Activated CD8-positive, alpha-beta memory T cell treated with anti-CD3 and anti-CD28 coated beads for 4 hours (primary cell): ENCODE measurements at places on chromosomes 1 and 21.

DNA sequence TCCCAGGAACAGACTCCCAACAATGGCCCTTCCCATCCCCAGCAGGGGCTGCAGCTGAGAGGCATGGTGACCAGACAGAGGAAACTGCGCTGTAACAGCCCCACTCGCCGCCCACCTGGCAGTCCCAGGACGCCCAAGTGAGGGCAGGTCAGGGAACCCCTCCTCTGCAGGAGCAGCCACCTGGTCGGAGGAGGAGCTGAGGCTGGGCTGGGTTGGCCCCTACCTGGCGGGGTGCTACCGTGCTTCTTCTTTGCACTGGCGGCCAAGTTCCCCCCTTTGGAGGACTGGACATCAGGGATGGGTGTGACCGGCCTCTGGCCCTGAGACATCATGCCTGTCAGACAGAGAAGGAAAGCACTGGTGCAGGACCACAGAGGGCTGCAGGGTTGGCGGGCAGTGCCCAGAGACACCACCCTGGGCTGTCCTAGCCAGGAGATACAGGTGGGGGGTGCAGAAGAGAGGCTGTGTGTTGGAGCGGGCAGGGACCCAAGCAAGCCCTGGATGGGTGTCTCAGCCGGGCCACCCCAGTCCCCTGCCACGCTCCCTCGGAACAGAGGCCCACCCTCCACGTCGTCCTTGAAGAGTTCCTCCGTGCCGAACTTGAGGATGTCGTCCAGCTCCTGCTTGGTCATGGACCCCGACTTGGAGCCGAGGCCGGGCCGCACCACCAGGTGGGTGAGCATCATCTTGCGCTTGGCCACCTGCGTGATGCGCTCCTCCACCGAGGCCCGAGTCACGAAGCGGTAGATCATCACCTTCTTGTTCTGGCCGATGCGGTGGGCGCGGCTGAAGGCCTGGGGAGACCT, 51.6 kb downstream of the CHD5 start:
- no peak for DNase-seq

DNA sequence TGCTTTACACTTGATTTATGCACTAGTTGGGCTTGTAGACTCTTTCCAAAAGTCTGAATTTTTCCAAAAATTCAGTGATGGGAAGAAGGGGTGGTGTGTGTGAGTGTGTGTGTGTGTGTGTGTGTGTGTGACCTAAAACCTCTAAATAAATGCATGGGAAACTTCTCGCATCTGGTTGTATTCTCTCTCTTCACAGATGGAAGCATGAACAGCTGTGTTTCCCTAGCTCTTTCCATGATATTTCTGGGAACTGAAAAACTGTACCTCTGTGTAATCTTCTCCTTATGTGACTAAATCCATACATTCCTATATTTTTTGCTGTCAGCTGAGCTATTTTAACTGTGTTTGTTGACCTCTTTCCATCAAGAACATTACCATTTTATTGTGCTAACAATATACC, 26.2 kb upstream of the CYYR1 start:
- DNase-seq: no peak

- DNase-seq: no peak
Observed at GRCh38 chr1:68322837-68323687, 90.7 kb upstream of the WLS start.

- no peak for DNase-seq
Observed at GRCh38 chr1:10652626-10653025, 143.8 kb downstream of the CASZ1 start.

GRCh38 chr1:167455786-167456446, 62.4 kb downstream of the CD247 start:
- DNase-seq: no peak

- no peak for DNase-seq
Observed at GRCh38 chr1:193392686-193393085, 206.3 kb upstream of the B3GALT2 start.

- DNase-seq: no peak
Observed at GRCh38 chr1:1373815-1374588, 1.0 kb downstream of the AURKAIP1 start.

GRCh38 chr1:17731460-17731859, 23.7 kb upstream of the ACTL8 start:
- DNase-seq: no peak

GRCh38 chr1:22652881-22653316, at the start of gene C1QB:
Gene C1QB, plus strand, starts transcription at chr1:22653236. Its CDS starts 6,227 bp downstream, at chr1:22659463.
- no peak for DNase-seq

- DNase-seq: no peak
Observed at GRCh38 chr1:94383966-94384408, 34.2 kb upstream of the ABCD3 start.

DNA sequence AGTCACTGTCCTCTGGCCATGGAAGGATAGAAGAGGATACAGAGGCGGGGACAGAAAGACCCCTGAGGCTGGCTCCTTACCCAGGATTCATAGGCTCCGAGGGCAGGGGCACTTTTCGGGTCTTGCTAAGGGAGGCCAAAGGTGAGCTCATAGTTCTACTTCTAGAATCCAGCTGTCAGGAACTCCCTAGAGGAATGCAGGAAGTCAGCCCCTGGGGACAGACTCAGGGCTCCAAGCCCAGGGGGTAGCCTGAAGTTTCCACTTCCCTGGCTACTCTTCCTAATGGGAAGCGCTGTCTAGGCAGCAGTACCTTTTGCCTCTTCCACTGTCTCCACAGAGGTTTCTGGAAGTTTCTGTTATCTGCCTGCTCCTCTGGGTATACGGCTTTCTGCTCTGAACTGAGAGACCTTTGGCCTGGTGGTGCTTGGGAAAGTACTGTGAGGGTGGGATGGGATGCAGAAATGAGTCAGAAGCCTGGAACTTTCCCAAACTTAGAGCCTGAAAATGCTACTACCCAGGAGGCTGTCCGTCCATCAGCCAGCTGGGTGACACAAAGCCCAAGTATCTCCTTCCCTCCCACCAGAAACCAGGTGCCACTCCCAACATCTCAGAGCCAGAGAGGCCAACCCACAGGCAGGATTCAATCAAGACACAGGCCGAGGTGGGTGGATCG, 3.6 kb downstream of the UBXN11 start:
- DNase-seq: no peak

GRCh38 chr1:234990874-234991801, 137.5 kb downstream of the TOMM20 start:
- DNase-seq: no peak

DNA sequence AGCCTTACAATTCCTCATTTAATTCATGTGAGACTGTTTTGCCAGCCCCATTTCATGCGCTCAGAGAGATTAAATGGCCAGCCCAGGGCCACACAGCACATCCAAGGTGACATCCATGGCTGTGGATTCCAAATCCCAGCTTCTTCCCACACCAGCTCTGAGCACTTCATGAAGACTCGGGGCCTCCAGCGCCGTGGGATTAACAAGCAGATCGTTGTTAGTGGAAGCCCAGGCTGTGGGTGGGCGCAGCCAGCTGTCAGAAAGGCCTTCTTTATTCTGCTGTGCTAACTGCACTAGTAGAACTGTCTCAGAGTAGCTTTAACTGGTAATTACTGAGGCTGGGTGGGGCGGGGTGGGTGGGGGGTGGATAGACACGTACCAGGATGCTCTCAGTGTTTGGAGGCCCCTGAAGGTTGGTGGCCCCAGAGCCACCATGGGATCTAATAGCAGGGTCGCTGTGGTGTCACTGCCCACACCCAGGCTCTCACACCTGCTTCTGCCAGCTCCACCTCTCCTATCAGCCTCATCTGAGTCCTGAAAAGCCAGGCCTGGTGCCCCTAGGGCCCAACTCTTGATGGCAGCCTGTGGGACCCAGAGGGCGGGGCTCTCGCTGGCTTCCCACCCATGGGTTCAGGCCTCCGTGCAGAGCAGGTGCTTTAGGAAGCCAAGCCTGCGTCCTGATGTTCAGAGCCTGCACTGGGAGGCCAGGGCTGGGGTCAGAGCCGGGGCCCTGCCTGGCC, 3.4 kb downstream of the BMP8A start:
- no peak for DNase-seq

GRCh38 chr1:197976368-197976767, 59.2 kb downstream of the LHX9 start:
- no peak for DNase-seq

GRCh38 chr21:36792505-36792967, 93.6 kb downstream of the SIM2 start:
- DNase-seq: no peak

GRCh38 chr1:68725001-68725752, 228.3 kb upstream of the DEPDC1 start:
- DNase-seq: no peak

DNA sequence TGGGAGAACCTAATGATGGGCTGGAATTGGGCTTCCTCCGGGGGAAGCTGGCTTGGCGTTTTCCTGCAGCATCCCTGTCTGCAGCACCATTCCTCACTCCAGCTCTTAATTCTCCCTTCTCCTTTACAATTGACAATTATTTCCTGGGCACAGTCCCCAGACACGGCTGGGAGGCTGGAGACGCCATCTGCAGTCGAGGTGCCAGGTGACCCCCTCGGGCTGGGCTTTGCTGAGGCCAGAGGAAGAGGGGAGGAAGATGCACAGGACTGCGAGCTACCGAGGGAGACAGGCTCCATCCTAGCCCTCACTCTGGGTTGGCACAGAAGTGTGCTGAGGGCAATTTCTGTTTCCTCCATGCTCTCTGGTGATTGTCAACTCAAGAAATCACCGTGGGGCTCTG, 453.8 kb downstream of the PTPRU start:
- no peak for DNase-seq

GRCh38 chr21:15837645-15838044, 107.9 kb downstream of the USP25 start:
- no peak for DNase-seq

- no peak for DNase-seq
Observed at GRCh38 chr1:63148825-63149645, 173.3 kb upstream of the FOXD3 start.

- no peak for DNase-seq
Observed at GRCh38 chr1:172246521-172247390, 173.7 kb upstream of the C1orf105 start.

- DNase-seq: no peak
Observed at GRCh38 chr1:48740621-48741020, 36.1 kb downstream of the BEND5 start.

- DNase-seq: no peak
Observed at GRCh38 chr1:43600033-43601020, 49.6 kb upstream of the KDM4A start.

- no peak for DNase-seq
Observed at GRCh38 chr1:85208488-85208887, 7.7 kb upstream of the SYDE2 start.

DNA sequence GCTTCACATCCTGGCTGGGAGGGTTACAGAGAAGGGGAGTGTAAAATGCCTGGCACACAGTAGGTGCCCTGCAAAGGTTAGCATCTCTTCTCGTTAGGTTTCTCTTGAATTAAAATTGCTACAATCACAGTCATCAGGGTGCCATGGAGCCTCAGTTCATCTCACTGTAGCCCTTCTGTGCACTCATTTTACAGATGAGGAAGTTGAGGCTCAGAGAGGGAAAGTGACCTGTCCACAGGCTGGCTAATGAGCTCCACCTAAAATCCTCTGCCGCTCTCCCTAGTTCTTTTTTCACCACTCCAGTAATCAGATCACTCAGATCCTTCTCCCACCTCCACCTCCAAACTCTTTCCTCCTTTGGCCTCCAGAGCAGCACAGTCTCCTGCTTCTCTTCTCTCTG, 13.5 kb upstream of the AHDC1 start:
- no peak for DNase-seq

DNA sequence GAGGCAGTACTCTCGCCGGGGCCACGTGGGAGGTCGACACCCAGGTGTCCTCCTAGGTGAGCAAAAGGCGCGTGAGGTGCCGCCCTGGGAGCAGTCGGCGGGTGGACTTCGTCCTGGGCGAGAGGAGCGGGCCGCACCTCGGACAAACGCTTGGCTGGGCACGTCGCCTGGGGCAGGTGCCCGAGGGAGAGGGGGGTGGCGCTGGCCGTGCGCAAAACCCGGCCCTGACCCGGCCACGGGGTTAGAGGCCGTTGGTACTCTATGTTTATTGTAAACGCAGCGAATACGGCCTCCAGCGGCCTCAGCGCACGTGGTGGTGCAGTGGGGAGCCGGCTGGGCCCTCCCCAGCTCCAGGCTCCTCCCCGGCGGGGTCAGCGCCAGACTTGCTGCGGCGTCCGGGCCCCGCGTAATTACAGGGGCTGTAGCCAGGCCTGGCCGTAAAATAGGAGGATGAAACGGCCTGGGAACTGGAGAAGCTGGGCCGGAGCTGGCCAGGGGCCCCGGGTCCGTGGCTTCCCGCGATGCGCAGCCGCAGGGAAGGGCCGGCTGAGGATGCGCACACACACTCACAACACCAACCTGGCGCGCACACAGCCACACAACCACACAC, 1.6 kb upstream of the EFNA1 start:
- no peak for DNase-seq

- no peak for DNase-seq
Observed at GRCh38 chr1:116150368-116150767, 39.2 kb downstream of the MAB21L3 start.

- no peak for DNase-seq
Observed at GRCh38 chr1:27770293-27770830, 2.7 kb upstream of the STX12 start.

GRCh38 chr1:153963850-153964331, 554 bp upstream of the SLC39A1 start:
- DNase-seq: no peak
